ENCODE measurements at places on chromosomes 6 and 20. TPM values are rescaled to one million over a fixed set of nuclear protein-coding genes. Genes with fewer than 3 reads are reported as not detected.

SLC13A3 gene
- total RNA-seq = 2.4 TPM

CST9 gene
- not detected for total RNA-seq

LST1 gene
- total RNA-seq = 9.6 TPM

RNF39 gene
- 2.3 TPM for total RNA-seq

SCGN gene
- total RNA-seq = 2.7 TPM

GLP1R gene
- total RNA-seq = 0.18 TPM

SMLR1 gene
- total RNA-seq = not detected

GJA1 gene
- 90.0 TPM for total RNA-seq

CLPSL1 gene
- total RNA-seq = not detected

NFATC2 gene
- total RNA-seq = 8.0 TPM

ACSS2 gene
- 300 TPM for total RNA-seq

NNAT gene
- total RNA-seq = 14.6 TPM

MYMX gene
- total RNA-seq = not detected

SLC32A1 gene
- not detected for total RNA-seq

GPSM3 gene
- total RNA-seq = 8.1 TPM

ADGRF4 gene
- total RNA-seq = 0.48 TPM

SYCP2 gene
- 1.9 TPM for total RNA-seq

MUC22 gene
- total RNA-seq = 0.06 TPM
